Lower lobe of right lung (tissue), 2 donors: ENCODE measurements at places on chromosomes 16 and 17.

GRCh38 chr16:11181899-11182279 is 74.1 kb downstream of the SOCS1 start:
- peaks cover 10% of the 10 kb centered on the region for H3K4me1 ChIP-seq
- DNase-seq = peak; percentile 65
- peak overlapping the region; percentile 31 for H3K27ac ChIP-seq
- peaks cover 15% of the 10 kb centered on the region for H3K36me3 ChIP-seq

DNA sequence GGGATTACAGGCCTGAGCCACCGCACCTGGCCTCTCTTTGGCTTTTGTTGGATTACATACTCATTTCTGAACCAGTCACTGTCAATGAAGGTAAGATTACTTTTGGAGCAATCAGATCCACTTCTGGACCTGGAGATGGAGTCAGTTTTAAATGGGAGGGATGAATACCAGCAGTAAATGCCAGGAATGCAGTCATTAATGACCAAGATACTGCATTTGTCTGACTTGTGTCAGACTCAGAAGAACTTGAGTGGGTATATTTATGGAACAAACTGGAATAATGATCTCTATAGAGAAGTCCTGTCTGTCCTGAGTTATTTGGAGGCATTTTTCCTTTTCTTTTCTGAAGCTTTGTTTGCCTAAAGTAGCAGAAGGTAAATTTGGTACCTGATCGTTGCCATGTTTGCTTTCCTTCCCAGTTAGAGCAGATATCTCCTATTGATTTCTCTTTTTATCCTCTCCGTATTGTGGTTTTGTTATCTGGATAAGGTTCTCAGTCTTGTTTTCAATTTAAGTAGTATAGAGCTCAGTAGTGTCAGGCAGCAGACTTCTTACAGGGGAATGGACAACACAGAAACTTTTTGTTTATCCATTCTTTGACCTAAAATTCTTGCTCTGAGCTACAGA is 10.7 kb downstream of the NLK start:
- DNase-seq = no peak
- H3K36me3 ChIP-seq = no peaks in the 10 kb centered on the region
- H3K4me1 ChIP-seq = peaks cover 47% of the 10 kb centered on the region
- H3K27me3 ChIP-seq = no peaks in the 10 kb centered on the region

DNA sequence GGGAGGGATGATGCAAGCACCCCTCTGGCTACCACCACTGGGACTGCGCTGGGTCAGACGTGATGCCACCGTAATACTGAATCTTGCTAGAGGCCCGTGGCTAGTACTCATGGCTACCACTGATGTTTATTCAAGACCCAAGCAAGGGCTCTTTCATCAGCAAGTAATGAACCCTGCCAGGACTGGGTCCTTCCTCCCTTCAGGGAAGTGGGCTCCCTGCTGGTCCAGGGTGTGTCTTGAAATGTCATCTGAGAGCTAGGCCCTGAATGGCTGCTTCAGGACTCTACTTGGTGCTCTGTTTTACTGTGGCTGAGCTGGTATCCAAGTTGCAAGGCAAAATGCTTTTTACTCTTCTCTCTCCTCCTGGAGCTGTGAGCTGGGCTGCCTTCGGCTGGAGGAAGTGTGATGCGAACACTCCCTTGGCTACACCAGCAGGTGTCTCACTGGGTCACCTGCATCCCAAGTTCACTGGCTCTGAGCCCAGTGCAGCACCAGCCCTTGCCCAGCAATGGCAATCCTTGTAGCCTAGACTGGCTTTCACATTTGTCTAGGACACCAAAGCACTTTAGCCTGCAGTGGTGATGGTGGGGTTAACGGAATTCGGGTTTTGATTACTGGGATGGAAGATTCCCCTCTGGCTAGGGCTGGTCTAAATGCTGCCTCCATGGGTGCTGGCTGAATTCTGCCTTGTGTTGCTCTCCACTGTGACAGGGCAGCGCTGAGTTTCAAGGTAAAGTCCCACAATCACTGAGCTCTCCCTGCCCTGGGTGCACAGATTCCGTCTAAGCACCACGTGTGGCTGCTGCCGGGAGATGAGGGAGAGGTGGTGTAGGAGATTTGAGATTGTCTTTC is 98.6 kb downstream of the USP22 start:
- H3K27ac ChIP-seq = no peak overlapping the region
- no peaks in the 10 kb centered on the region for H3K27me3 ChIP-seq
- H3K4me3 ChIP-seq = no peak overlapping the region
- no peaks in the 10 kb centered on the region for H3K4me1 ChIP-seq
- DNase-seq = peak; percentile 62

DNA sequence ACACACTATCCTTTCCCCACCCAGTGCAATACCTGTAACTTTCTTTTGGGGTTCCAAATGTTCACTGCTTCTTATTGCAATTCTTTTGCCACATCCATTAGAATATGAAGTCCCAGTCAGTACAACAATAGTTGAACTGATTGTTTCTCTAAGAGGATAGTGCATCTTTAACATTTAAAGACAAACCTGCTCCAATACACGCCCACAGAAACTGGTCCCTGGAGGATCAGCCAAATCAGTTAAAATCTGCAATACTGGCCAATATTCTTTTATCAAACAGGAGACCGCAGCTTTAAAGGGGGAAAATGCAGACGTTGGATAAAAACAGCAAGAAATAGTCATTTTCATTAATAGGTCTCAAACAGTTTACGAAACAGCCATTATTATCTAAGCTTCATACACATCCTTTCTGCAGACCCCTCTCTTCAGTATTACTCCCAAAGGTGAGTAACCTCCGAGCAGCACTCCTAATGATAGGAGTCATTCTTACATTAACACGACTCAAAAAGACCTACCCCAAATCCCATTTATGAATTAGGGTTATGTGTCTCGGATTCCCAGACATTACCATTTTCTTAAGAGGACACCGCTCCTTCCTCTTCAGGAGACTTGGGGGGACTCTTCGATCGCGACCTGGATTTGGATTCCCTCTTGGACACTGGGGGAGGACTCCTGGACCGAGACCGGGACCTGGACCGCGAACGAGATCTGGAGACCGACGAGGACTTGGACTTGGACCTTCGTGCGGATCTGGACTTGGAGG is 1.4 kb downstream of the SRSF2 start:
- H3K36me3 ChIP-seq = peaks cover 54% of the 10 kb centered on the region
- peak overlapping the region; percentile 98 for H3K27ac ChIP-seq
- DNase-seq = no peak
- peak overlapping the region; percentile 95 for H3K4me3 ChIP-seq
- peaks cover 74% of the 10 kb centered on the region for H3K4me1 ChIP-seq
- H3K27me3 ChIP-seq = no peaks in the 10 kb centered on the region

DNA sequence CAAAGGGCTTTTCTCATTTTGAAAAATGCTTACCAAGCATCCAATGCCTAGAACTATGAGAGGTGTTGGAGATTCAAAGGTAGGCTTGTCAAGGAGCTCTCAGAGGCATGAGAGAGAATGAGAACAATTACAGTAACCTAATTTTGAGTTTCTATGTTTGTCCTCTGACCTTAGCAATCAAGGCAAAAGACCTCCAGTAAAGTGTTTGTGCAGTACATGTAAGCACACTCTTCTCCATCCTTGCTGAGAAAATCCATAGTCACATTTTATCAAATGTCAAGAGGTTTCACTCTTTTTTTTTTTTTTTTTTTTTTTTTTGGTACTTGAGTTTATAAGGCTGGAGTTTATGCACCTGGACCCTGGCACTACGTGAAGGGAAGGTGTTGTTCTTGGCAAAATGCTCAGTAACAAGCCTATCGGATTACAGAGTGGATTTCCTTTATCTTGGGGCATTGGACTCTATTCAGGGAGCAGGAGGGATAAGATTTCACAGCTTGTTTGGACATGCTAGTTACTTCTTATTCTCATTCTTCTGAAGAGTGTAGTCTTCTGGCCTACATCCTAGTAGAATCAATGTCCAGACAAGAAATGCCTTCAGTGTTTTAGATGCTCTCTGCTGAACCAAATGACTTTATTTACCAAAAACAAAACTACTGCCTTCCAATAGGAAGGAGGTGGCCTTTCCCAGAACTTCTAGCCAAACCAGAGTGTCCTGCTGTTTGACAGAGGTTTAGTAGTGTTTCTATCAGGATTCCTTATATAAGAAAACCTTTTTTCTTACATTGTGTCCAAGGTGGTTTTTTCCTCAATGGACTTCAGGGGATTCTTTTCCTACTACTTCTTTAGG is 21.9 kb downstream of the KCNJ2 start:
- DNase-seq = no peak
- H3K4me3 ChIP-seq = no peak overlapping the region
- no peaks in the 10 kb centered on the region for H3K27me3 ChIP-seq

DNA sequence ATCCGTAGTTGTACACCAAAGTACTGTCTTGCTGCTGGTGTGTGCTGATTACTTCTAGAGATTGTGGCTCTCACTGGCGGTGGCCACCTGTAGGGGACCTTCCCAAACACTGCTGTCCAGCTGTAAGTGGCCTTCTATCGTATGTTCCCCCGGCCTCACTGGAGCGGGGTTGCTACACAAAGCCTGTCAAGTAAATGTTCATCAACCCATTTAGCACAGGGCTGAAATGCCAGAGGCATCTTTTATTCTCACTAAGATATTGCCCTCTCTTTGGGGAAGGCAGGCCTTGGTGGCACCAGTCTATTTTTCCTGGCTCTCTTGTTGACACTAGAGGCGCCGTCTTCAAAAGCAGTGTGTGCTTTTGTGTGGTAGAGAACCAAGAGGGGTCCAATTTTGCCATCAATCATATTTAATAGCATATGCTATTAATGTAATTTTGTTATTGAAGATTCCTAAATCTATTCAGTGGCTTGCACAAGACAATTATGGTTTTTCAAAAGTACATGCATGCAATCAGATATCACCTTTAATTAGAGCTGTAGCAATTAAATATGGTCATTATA is 514.4 kb upstream of the SALL1 start:
- DNase-seq = no peak
- no peaks in the 10 kb centered on the region for H3K4me1 ChIP-seq
- H3K4me3 ChIP-seq = no peak overlapping the region
- H3K27me3 ChIP-seq = no peaks in the 10 kb centered on the region

DNA sequence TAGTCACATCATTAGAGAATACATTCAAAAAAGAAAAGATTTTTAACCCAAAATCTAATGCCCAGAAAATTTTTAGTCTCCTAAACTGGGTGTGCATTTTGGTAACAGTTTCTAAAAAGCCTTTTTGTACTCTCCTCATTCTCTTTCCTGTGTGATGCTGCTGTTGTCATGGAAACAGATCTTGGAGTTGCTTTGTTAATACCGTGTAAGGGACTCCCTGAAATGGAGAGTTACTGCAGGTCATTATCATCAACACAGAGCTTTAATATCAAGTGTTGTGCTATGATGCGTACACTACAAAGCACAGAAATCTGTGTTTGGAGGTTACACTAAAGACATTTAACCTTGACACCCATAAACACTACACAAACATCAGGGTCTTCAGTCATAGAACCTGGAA is 216.3 kb downstream of the PRKCA start:
- H3K4me1 ChIP-seq = no peaks in the 10 kb centered on the region
- no peaks in the 10 kb centered on the region for H3K27me3 ChIP-seq
- no peak overlapping the region for H3K27ac ChIP-seq
- no peak for DNase-seq
- no peak overlapping the region for H3K4me3 ChIP-seq
- no peaks in the 10 kb centered on the region for H3K36me3 ChIP-seq

DNA sequence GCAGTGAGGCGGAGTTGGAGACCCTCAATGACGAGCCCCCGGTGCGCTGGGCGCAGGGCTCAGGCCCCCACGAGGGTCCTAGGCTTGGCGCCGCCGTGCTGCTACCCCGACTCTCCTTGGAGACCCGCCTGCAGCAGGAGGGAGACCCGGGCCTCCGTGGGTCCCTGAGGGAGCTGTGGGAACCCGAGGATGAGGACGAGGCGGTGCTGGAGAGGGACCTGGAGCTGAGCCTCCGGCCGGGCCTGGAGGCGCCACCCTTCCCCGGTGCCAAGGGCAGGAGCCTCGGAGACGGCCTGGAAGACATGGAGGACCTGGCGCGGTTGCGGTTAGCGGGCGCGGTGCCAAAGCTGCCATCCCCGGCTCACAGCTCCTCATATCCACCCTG is 2.3 kb downstream of the MYO15B start:
- DNase-seq = no peak
- peak overlapping the region; percentile 97 for H3K27ac ChIP-seq
- peak overlapping the region; percentile 84 for H3K4me3 ChIP-seq
- peaks cover 6% of the 10 kb centered on the region for H3K36me3 ChIP-seq

GRCh38 chr17:48944515-48945260 is at the start of gene SNF8:
TSS of gene SNF8 (minus strand) at chr17:48944842. CDS start at chr17:48944734, 108 bp downstream.
- H3K27me3 ChIP-seq = no peaks in the 10 kb centered on the region
- H3K36me3 ChIP-seq = peaks cover 14% of the 10 kb centered on the region
- peak within 1 kb of the TSS; percentile 80 for H3K4me3 ChIP-seq
- DNase-seq = peak; percentile 95
- peak within 1 kb of the TSS; percentile 94 for H3K27ac ChIP-seq

- H3K4me1 ChIP-seq = no peaks in the 10 kb centered on the region
- no peak overlapping the region for H3K27ac ChIP-seq
- H3K36me3 ChIP-seq = peaks cover 20% of the 10 kb centered on the region
- no peak for DNase-seq
Measured at GRCh38 chr17:680529-680928, 34.1 kb downstream of the VPS53 start.

GRCh38 chr17:70173681-70174080 is 4.3 kb downstream of the KCNJ2 start:
- H3K4me1 ChIP-seq = peaks cover 15% of the 10 kb centered on the region
- no peak overlapping the region for H3K4me3 ChIP-seq
- H3K27ac ChIP-seq = no peak overlapping the region
- H3K27me3 ChIP-seq = no peaks in the 10 kb centered on the region

DNA sequence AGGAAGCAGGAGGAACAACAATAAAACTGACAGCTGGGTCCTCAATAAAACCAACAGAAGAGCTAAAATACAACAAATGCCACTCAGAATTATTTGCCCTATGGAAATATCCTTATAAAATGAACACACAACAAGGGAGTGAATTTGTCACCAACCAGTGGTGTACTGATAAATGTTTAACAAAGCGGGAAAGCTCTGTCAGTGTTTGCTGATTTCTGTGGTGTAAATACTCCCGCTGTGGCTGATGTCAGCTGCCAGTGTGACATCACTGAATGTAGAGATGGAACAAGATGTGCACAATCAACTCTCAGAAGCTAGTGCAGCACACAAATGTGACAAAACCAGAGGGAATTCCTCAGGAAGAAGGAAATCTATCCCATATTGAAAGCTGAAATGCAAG is 51.9 kb downstream of the CDYL2 start:
- H3K4me1 ChIP-seq = no peaks in the 10 kb centered on the region
- no peaks in the 10 kb centered on the region for H3K36me3 ChIP-seq
- H3K4me3 ChIP-seq = no peak overlapping the region
- H3K27ac ChIP-seq = no peak overlapping the region
- no peaks in the 10 kb centered on the region for H3K27me3 ChIP-seq
- no peak for DNase-seq
